ENCODE measurements at places on chromosomes 3 and 15.

- DNase-seq = no peak
These were observed 213.2 kb upstream of the MRPL3 start for GRCh38 chr3:131716007-131716406.

GRCh38 chr3:161500068-161500796, 3.6 kb downstream of the OTOL1 start:
- DNase-seq = no peak

DNA sequence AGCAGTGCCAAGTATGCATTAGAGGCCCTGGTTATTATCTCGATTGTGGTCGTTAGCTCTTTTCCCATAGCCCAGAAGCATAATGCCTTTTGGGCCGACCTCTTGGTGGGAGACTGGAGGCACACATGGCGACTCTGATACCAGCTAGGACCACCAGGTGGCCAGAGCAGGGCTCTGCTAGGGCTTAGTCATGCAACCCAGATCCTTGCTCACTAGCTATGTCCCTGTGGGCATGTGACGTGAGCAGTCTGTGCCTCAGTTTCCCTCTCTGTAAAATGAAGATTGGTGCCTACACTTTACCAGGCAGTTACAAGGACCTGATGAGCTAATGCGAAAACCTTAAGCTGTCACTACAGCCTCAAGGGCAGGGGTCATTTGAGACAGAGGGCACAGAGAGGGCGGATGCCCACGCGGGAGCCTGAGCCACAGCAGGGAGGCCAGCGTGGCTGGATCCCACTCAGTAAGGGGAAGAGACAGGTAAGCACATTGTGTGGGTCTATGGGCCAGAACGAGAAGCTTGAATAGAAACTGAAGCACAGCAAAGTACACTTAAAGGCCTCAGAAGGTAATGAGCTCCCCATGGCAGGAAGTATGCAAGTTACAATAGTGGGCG, 8.8 kb downstream of the KLF15 start:
- no peak for DNase-seq

DNA sequence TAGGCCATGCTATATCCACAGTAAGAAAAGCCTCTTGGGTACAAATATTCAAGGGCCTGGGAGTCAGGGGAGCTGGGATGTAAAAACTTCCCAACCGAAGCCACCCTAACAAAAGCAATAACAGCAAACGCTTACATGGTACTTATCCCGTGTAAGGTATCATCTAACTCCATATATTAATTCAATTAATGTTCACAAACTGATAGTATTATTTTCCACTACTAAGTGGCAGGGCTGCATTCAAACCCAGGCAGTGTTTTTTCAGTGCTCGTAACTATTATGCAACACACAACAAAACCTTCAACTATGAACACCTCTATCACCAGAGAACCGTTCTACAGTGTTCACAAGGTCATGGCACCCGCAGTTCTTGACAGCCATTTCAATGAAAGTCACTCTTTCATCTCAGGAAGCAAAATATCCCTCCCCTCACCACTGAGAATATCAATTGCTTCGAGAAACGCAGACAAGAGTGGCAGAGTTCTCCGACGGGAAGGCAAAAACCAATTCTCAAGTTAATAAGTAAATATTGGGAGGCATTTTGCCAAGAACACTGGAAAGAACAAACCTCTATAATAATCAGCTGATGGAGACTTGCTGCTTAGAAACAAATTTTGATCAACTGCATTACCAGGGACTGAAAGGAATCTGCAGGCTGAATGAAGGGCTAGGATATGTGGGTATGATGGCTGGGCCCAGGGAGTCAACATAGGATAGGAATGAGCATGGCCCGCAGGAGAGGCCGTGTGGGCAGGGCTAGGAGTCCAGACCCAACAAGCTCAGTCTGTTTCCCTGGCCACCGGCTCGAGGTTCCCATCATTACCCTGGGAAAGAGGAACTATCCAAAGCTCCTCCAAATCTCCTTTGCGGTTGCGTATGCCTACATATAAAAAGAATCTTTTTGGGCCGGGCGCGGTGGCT, 72.3 kb downstream of the XXYLT1 start:
- no peak for DNase-seq

DNA sequence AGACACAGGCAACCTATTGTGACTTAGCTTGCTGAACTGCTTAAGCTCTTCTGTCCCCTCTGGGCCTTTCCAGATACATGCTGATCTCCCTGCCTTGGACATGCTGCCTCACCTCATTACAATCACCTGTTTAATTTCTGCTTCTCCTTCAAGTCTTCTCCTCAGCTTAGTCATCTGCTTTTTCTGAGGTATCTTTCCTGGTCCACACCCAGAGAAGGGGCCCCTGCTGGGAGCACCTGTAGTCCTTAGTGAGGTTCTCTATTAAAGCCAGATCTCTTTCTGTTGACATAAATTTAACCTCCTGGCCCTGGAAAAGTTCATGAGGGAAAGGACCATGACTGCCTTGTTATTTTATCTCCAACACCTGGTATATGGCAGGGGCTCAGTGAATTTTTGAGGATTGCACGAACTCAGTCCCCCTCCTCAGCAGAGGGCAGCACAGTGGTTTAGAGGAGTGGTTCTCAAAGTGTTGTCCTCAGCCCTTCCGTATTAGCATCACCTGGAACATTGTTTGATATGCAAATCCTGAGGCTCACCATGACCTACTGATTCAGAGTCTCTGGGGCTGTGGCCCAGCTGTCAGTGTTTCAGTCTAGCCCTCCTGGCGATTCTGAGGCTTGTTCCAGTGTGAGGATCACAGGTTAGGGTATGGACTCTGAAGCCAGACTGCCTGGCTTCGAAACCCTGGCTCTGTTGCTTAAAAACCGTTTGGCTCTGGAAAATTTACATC, 12.7 kb downstream of the COL6A6 start:
- no peak for DNase-seq

DNA sequence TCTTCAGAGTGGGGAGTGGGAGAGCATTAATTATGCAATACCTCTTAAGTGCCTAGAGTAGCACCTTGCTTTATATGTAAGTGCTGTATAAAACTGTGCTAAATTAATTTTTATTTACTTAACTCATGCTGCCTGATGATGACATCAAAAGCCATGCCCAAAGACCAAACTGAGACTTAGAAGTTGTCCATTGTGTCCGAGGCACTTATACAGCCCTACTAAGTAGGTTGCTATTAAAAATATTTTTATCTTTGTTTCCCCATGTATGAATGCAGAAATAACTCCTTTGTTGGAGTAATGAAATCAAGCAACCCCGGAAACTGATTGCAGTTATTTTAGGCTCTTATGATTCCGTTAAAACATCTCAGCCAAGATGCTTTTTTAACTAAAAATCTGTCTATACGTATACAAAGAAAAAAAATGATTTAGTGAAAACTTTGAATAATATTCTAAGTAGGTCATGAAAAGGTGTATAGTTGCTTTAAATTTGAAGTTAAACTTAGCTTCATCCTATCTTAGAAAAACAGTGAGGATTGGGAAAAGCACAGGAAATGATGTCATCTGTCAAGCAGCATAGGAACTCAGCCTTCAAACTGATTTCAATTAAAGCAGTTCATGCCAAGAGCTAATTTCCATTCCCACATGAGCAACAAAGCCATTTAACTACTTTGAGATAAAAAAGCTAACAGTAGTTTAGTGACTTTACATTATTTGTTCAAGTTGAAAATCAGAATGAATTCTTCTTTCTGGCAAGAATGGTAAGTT, 43.0 kb downstream of the FBN1 start:
- no peak for DNase-seq

DNA sequence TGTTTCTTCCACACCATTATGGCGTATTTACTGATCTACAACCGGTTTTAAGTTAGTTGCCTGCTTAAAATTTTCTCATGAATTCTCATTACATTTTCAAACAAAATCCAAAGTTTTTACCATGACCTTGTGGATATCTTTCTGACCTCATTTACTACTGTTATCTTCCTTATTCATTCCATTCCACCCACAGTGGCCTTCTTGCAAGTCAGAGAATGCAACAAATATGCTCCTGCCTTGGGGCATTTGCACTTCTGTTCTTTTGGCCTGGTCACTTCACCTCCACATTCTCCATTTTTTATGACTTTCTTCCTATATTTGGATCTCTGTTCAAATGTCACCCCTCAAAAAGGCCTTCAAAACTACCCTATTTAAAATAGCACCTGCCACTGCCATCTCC, 8.8 kb upstream of the SLC15A2 start:
- no peak for DNase-seq

GRCh38 chr3:137199678-137200077, 241.9 kb downstream of the IL20RB start:
- DNase-seq = no peak

DNA sequence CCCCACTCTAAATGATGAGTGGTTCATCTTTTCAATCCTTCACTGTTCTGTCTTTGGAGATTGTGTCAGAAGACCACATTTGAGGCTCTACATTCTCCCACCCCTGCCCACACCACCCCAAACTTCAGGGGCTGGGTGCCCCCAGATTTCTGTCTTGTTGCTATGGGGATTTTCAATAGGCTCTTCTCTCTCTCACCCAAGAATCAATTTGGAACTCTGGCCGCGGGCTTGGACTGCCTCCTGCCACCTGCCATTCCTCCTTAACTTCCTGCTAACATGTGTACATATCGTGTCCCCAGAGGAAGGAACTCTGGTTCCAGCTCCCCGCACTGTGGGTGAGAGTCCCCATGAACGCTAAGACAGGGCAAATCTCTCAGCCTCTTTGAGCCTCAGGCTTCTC, 67.4 kb upstream of the LARS2 start:
- DNase-seq = no peak

DNA sequence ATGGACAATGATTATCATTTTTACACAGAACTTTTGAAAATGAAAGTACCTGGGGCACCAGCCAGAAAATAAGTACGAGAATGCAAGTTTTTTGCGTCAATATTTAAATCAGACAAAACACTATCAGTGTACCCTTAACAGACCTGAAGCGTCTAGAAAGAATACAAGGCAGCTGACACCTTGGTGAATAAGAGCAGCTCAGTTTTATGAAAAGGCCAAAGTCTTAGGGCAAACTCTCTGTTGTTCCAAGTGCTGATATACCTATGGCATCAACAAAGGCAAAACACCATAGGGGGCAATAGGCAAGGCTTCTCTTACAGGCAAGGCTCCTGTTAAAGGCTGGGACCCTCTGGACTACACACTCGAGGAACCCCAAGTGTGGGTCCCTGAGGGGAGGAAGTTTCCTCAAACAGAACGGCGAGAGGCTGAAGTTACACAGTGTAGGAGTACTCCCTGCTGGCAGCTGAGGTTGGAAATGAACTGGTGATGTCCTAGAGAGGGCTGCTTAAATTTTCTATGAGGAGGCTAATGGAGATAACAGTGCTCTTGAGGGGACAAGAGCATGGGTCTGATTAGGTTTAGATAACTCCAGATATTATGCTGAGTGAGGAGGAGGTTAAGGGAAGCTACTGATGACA, 291.0 kb downstream of the TIGIT start:
- no peak for DNase-seq
